ENCODE measurements at places on chromosomes 2 and 18.

DNA sequence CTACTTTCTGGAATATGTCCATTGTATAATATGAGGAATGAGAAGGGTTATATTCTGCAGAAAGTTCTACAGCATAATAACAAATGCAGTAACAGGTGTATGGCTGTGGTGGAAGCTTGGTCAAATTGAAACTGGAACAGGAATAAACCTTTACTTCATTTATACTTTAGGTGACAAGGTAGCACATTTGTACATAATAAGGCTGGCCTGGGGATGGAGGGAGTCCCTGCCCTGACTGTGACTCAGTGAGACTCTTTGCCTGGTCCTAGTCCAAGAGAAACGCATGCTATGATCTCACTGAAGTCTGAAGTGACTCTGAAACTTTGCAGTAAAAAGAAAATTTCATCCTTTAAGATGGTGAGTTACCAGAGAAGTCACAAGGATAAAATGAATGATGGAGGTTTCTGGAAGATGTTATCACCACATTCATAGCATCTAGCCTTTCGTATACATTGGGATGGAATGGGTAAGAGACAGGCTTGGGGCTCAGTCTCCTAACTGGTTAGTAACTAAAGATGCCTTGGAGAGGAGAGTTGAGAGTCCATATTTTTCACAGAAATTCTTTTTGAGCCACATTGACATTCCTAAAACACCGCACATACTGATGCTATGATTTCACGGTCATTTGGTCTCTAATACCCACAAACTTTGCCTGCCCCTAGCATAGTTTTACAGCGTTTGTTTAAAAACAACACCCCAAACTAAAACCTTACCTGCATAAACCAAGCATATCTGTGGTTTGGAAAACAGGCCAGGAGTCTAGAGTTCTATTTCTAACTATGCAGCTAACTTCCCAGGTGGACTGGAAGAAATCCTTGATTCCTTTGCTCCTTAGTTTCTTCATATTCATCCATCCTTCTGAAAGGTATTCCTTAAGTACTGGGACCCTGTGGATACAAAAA, 42.4 kb upstream of the NABP1 start:
- peak; percentile 47 for DNase-seq

DNA sequence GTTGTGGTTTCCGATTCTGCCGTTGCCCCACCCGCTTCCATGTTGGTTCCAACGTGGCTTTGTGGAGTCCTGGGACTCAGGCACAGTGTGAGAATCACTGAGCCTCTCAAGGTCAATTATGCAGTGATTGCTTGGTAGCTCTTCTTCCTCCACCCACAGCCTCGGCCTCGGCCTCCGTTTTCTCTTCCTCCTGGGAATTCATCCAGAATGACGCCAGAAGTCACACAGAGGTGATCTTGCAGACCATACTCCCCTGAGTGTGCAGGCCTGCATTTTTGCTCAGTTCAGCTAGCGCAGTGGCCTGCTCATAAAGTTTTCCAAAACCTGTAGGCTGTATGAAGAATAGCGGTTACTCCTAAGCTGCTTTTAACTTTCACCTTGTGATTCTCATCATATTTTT, 273.3 kb downstream of the GBX2 start:
- DNase-seq = no peak

GRCh38 chr18:49400398-49401072, 59.9 kb downstream of the DYM start:
- no peak for DNase-seq

DNA sequence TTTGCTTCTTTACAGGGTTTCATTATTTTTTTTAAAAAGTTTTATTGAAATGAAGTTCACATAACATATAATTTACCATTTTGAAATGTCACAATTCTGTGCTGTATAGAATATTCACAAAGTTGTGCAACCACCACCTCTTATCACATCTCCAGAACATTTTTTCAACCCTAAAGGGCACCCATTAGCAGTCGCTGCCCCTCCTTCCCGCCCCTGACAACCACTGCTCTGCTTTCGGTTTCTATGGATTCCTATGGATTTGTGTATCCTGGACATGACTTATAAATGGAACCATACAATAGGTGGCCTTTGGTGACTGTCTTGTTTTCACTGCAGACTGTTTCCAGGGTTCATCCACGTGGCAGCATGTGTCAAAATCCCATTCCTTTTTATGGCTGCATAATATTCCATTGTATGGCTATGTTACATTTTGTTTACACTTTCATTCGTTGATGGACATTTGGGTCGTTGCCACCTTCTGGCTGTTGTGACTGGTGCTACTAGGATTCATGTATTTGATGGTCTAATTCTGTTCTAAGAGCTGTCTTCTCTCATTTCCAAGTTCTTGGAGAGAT, 52.6 kb downstream of the SH3BP4 start:
- no peak for DNase-seq

All from stimulated activated CD4-positive, alpha-beta T cell treated with anti-CD3 and anti-CD28 coated beads, Interleukin-1b, Interleukin-23, amount 100 ng/mL, for 48 hours (primary cell).